AG20443 (cell line): ENCODE measurements at places on chromosomes 11 and 22.

DNA sequence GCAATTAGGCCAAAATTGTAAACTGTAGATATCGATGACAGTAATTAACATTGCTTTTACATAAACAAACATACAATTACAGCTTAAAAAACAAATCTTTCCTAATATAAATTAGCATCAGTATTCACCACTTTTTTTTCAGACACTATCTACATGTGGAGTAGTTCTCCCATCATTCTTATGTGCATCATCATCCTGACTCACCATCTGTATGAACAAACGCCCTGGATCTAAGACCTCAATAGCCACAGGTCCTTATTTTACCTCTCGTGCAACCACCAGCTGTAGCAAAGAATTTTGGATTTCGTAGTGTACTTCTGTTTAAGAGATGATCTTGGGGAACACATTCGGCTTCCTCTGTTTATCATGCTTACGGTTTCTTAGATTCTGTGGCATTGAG lies 551.9 kb upstream of the KIRREL3 start:
- DNase-seq = no peak

DNA sequence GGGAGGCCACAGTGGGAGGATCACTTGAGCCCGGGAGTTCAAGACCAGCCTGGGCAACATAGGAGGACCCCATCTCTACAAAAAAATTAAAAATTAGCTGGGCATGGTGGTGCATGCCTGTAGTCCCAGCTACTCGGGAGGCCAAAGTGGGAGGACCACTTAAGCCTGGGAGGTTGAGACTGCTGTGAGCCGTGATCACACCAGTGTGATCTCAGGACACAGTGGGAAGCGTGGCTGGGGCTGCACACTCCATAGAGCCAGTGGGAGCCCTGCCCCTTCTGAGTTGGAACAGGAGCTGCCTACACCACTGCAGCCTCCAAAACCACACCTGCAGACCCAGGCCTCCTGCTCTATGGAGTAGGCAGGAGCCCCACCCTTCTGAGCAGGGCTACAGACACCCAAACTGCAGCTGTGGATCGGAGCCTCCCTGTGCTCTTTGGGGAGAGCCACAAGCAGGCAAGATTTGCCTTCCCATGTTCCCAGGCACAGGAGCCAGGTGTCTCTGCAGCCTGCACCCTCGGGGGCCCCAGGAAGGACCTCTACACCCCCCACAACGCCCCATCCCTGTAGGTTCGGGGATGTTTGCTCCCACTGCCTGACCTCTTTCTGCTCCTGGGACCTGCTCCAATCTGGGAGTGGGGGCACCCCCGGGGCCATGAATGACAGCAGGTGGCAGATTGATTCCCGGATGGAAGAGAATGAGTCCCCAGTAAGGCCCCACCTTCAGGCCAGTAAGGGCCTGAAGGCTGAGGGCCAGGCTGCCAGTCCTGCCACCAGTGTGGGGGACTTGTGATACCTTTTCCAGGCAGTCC lies 245.4 kb downstream of the BUD13 start:
- DNase-seq = no peak

- DNase-seq = no peak
These were observed 41.1 kb downstream of the OTOG start for GRCh38 chr11:17588166-17588565.

- DNase-seq = peak; percentile 91
These were observed 102.7 kb downstream of the BRD1 start for GRCh38 chr22:49724893-49725489.

DNA sequence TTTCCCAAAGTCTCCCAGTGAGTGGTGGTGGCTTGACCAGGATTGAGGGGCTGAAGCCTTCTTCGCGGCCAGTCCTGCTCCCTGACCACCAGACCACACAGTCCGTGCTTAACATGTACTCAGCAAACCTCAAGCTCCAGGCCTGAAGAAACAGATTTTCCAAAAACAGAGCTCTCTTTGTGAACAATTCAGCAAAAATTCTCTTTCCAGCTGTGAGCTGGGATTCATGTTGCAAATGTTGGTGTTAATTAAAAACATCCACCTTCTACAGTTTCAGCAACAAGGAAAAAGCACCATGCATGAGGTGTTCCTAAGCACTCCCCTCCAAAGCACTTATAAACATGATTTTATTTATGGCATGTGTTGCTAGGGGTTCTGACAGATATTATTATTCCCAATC lies 129.5 kb downstream of the ETS1 start:
- no peak for DNase-seq

GRCh38 chr11:10640308-10640707 lies 53.2 kb downstream of the IRAG1 start:
- no peak for DNase-seq

DNA sequence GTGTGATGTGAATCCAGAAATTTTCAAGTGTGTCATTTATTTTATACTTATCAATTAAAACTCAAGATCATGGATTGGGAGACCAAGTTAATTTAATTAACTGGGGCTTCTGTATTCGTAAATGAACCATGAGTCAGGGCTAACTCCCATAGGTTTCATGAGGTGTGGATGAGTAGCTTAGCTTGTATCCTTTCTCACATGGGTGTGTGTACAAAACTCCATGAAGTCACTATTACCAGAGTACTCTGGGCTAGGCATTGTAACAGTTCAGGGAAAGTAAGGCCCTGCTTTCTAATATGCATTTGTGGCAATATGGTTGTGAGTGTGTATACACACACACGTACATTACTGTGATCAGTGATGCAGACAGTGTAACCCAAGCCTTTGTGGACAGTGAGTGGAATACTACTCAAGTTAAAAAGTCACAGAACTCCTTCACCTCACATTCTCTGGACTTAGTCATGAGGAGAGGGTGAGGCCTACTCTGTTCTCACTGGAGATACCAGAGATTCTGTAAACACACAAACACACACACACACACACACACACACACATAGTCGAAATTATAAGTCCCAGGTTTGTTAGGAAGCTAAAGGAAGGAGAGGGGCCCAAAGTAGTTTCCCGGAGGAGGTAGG lies 3.5 kb downstream of the CNTF start:
- no peak for DNase-seq

DNA sequence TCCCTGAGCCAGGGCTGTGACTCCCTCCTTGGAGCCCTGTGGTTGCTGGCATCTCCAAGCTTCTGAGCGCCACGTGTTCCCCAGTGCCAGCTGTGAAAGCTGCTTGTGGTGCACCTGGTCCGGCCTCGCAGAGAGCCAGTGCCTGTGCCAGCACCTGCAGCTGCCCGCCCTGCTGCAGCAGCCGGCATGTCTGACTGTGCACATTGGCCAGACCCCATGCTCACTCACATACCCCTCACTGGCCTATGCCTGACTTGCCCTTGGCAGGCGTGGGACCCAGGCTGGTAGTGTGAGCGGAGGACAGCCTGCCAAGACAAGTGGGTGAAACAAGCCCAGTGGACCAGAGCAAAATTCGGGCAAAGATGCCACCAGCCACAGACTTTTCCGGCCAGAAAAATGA lies 9.8 kb downstream of the MRPL48 start:
- DNase-seq = no peak

GRCh38 chr11:62543680-62544444 lies 2.7 kb downstream of the AHNAK start:
- DNase-seq = no peak

DNA sequence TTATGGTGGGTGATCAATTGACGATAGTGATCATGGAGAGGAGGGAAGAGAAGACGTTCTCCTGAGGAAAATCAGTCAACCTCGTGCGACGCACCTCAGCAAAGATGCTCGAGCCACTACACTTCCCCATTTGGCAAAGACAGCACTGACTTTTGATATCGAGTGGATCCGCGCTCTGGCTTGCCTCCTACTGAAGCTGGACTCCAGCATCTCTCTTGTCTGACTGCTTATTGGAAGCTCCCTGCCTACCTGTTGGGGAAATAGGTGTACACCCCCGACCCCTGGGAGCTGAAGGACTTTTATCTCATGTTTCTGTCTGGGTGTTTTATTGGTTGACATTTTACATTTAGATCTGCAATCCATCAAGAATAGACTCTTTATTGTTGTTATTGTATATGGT lies 476.8 kb upstream of the B3GAT1 start:
- DNase-seq = no peak

GRCh38 chr22:25564979-25565677 lies 653 bp downstream of the GRK3 start:
- peak; percentile 27 for DNase-seq
